ENCODE measurements at places on chromosomes 12 and 14.

DNA sequence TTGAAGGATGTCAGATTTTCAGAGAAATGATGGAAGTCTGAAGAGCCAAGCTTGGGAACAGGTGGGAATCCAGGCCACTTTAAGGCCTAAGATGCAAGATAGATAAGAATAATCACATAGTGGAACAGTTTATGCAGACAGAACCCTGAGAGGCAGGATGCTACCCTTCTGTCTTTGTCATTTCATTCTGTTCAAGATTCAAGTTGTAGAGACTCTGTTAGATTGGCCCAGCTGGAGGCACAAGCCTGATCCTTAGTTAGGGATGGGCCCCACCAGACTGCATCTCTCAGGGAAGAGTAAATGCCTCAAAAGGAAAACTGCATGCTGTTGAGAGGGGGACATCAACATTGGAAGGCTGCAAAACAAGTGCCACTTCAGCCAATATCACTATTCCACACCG lies 287.0 kb downstream of the PCNX1 start:
- DNase-seq, result no peak

DNA sequence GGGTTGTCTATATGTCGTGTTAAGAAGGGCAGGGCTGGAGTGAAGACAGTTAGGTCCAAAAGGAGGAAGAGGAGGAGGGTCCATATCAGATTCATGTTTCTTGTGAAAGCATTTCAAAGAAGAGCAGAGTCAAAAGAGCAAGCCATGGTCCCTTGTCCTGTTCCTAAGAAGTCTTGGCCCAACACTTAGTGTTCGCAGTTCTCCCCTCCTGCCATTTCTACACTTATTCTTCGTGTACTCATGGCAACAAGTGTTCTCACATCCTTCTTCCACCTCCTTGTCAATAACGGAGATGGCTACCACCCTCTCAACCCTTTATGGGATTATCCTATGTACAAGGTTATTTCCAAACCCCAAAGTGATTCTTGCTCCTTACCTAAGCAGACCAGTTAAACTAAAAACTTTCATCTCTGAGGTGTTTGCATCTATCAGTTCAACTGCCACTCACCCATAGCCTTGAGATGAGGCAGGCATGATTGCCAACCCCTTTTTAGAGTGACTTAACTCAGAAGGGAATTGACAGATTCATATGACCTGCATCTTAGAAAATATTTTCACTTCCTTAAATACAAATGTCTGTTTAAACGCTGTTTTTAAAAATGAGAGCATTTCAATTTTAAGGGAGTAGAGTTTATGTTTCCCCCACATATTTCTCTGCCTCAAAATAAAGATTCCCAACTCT lies 19.8 kb upstream of the RNASE2 start:
- no peak for DNase-seq

GRCh38 chr12:42508913-42509460 lies 80.6 kb downstream of the PRICKLE1 start:
- DNase-seq, result no peak

- DNase-seq, result no peak
Observed at GRCh38 chr12:107277855-107278254, 184.5 kb upstream of the CRY1 start.

GRCh38 chr12:3098436-3098835 lies 21.3 kb downstream of the TSPAN9 start:
- no peak for DNase-seq

- DNase-seq, result no peak
Observed at GRCh38 chr12:61808856-61809255, 451.3 kb upstream of the USP15 start.

- no peak for DNase-seq
Observed at GRCh38 chr12:619346-619745, 43.9 kb downstream of the NINJ2 start.

DNA sequence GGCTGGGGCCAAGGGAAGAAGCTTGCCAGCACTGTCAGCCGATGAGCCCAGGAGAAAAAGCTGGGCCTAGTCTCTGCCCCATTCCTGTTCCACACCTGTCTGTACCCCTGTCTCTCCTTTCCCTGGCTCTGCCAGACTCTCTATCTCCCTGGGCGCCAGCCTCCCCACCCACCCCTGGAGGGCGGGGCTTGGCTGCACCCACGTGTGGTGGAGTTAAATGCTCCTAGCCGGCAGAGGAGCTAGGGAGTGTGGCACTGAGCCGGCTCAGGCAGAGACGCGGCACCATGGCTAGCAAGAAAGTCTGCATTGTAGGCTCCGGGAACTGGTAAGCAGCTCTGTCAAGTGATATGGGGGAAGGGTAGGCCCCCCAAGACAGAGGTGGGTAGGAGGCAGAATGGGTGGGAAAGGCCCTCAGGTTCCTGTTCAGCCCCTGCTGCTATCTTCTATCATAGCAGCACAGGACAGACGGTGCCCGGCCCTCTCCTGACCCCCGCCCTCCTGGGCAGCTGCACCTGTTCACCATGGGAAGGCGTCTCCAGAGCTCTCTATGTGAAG lies at the start of gene GPD1:
Gene GPD1 (plus strand): TSS at position 242 of the 555 bp plus-strand sequence. CDS start 43 bp downstream, at position 285.
- DNase-seq, result peak; percentile 91

GRCh38 chr14:65290830-65291229 lies 121.7 kb upstream of the FUT8 start:
- no peak for DNase-seq

GRCh38 chr12:68139941-68140340 lies 19.6 kb downstream of the IFNG start:
- DNase-seq, result no peak

GRCh38 chr14:73829526-73830431 lies 21.9 kb upstream of the PTGR2 start:
- no peak for DNase-seq

DNA sequence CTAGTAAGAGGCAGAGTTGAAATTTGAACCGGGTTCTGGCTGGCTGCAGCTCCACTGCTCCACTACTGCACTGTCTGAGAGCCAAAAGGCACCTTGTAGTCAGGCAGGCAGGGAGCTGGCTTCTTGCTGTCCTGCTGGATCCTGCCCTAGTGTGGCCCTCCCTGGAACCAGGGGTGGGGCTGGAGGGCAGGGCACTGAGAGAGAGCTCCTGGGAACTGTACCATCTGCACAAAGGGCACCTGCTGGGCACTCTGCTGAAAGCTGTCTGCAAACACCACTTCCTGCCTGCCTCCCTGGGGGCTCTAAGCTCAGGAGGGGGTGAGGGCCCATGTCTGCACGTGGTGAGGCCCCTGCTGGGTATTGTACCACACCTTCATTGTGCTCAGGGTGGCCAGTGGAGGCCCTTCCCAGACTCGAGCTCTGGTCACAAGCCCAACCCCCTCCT lies 19.0 kb upstream of the TCL1B start:
- peak; percentile 84 for DNase-seq

DNA sequence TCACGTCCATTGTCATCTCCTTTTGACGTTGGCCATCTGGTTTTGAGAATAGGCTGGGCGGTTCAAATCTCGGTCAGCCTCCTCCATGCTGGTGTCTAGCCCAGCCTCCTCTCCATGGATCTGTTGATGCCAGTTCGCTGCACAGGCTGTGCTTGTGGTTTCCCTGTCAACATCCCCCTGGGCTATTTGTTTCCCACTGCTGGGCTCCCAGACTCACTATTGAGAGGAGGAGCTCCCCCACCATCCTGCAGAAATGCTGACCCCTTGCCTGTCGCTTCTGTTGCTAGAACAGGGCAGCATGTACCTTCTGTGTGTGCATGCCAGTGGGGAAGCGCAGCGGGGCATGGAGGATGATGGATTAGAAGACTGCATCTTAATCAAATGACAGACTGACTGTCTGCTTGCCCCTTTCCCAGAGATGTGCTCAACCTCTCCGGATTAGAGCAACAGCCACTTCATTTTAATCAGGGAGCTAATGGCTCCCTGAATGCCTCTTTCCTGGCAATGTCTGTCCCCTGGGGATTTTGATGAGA lies 170.5 kb downstream of the TSPAN9 start:
- no peak for DNase-seq

DNA sequence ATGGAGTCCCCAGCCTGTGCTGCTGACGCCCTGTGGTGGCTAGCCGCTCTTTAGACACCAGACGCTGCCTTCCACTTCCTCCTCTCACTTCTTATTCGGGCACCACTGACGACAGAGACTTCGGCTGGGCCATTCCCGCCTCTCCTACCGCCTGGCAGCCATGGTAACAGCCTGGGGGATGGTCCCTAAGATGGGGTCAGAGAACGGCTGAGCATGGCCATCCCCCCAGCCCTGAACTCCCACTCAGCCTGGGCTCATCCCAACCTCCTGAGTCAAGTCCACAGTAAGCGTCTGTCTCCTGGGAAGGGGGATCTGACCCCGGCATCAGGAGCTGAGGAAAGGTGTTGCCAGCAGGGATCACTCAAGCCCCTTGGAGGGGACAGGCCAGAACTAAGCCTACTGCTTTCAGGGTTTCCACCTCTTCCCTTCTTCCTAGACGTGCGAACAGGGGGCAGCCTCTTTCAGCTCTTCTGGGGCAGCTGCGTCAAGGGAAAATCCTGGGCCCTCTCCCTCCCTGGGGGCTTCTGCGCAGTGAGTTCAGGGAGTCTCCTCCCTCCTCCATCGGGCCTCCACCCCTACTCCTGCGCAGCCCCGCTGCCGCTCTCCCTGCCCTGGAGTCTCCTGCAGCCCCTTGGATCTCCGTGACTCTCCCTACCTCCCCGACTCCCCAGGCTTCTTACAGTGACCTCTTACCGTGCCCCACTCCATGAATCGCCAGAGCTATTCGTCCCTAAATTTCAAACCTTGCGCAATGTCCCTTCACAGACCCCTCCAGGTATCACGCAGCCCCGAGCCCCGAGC lies 643 bp upstream of the TAMALIN start:
- DNase-seq, result peak; percentile 42

- DNase-seq, result no peak
Observed at GRCh38 chr14:25522116-25522515, 472.2 kb upstream of the STXBP6 start.

- DNase-seq, result no peak
Observed at GRCh38 chr12:110278255-110278536, 2.9 kb upstream of the ATP2A2 start.

DNA sequence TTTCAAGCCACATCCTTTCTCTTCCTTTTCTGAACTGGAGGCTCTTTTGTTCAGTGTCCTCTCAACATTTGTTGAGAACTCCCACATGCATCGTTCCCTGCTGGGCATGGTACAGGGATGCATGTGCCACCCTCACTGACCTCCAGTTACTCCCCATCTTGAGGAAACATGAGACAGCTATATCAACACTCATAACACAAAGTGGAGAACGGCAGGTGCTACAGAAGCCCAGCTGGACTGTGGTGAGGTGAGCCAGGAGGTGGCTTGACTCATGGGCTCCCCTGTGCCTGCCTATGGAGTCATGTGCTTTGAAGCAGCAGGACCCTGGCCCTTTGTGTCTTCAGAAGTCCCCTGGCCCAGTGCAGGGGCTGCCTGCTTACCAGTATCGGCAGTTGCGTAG lies 9.7 kb downstream of the MYH6 start:
- no peak for DNase-seq

GRCh38 chr14:31189346-31190218 lies 18.0 kb downstream of the HECTD1 start:
- no peak for DNase-seq

DNA sequence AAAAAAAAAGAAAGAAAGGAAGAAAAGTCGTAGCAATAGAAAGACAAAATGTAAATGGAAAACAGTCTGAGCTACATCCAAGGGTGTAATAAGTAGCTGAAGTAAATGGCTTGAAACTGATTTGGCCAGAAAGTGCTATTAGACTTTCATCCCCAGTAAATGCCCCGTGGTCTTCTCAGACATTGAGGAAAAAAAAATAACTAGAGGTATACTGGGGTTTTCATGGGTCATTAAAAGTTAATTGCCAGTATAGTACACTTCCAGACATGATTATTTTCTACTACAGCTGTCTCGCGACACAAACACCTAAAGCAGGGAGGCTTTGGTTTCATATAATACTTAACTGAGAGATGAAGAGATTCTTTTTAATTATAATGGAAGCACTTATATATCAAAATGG lies 271.9 kb downstream of the CPNE8 start:
- no peak for DNase-seq

DNA sequence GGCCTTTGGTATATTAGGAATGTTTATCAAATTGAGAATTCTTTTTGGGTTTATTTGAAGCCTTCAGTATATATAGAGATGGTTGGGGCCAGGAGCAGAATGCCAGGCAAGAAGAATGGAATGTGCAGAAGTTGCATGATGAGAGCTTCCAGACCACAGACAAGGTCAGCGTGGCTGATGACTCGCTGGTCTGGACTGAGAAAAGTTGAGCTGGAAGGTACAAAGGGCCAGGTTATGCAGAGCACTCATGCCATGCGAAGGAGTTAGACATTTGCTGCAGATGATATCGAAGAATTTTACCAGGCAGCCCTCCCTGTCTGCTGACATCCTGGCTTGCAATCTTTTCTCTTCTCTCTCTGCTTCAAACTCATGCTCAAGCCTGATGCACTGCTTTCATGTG lies 196.2 kb upstream of the ARHGAP5 start:
- DNase-seq, result no peak

GRCh38 chr12:131443019-131444000 lies 267.6 kb upstream of the SFSWAP start:
- DNase-seq, result no peak

DNA sequence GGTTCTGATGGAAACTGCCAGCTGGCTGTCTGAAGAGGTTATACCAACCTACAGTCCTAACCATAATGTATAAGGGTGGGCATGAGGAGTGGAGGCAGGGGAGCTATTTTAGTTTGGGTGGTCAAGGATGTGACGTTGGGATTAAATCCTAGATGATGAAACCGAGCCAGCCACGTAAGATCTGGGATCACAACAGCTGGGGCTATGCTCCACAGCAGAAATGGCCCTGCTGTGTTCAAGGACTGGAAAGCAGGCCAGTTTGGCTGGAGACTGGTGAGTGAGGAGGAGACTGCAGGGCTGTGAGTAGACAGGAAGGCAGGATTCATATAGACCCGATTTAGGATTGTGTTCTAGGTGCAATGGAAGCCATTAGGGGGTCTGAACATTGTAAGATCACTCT lies 66.1 kb downstream of the SAMD4A start:
- no peak for DNase-seq

DNA sequence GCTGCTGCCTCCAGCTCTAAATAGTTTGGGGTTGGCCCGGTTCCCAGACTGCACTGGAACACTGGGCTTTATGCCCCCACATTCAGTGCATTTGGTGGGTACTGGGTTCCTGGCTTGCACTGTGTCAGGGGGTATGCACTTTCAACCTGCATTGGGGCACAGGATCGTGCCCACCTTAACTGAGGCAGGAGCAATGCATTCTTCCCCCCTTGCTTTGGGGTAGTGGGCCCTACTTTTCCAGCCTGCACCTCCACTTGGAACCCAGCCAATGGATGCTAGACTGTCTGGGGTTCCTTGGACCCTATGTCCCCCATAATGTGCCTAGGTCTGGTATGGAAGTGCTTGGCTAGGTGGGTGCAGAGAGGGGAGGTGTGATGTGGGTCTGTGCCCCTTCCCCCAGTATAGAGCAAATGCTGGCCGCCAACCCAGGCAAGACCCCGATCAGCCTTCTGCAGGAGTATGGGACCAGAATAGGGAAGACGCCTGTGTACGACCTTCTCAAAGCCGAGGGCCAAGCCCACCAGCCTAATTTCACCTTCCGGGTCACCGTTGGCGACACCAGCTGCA lies 615 bp downstream of the TARBP2 start:
- no peak for DNase-seq

DNA sequence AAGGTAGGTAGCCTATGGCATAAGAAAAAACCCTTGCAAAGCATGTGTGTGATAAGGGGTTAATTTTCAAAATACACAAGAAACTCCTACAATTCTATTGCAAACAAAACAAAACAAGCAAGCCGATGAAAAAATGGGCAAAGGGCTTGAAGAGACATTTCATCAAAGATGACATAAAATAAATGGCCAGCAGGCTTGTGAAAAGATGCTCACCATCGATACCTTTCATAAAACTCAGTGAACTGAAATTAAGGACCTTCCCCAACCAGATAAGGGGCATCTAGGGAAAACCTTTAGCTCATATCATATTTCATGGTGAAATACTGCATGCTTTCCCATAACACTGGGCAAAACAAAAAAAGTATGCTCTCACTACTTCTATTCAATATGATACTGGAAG lies 131.2 kb downstream of the PPM1H start:
- DNase-seq, result no peak

Data from body of pancreas (tissue), 4 donors.